Fibroblast of skin of back (primary cell): ENCODE measurements at places on chromosomes 1 and 21.

- peak; percentile 23 for DNase-seq
Observed at GRCh38 chr1:176033881-176034280, 173.2 kb downstream of the COP1 start.

- no peak for DNase-seq
Observed at GRCh38 chr1:25217598-25218232, 14.6 kb downstream of the SYF2 start.

DNA sequence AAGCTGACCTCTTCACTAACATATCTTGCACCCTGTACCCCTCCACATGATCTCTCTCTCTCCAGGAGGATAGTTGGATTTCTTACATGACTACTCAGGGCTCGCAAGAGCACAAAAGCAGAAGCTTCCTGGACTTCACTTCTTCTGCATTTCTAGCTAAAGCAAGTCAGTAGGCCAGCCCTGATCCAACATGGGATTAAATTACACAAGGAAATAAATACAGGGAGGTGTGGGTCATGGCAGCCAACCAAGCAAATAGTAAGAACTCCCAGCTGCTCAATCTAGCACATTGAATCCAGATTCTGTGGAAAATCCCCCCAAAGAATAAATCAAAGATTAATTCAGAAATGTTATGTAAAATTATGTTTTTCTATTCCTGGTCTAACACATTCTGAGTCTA, 33.3 kb downstream of the KLHDC7A start:
- DNase-seq: no peak

GRCh38 chr1:200869753-200870391, 2.9 kb upstream of the GPR25 start:
- no peak for DNase-seq

DNA sequence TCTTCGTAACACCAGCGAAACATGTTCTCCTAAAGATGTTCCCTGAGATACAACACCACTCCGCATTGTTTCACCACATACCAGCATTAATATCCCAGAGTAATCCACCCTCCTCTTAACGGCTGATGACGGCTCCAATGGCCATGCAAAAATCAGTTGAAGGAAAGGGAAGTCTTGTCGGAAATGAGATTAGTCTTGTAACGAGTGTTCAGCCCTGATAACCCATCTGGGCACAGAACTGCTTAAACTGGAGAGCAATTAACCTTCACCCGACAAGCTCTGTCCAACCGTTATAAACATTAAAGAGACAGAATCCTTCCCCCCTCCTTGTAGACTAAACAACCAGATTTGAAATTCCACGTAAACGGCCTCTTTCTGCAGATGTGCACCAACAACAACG, 21.9 kb downstream of the ERG start:
- DNase-seq: no peak

- no peak for DNase-seq
Observed at GRCh38 chr21:34852448-34852847, 183.7 kb downstream of the CLIC6 start.

DNA sequence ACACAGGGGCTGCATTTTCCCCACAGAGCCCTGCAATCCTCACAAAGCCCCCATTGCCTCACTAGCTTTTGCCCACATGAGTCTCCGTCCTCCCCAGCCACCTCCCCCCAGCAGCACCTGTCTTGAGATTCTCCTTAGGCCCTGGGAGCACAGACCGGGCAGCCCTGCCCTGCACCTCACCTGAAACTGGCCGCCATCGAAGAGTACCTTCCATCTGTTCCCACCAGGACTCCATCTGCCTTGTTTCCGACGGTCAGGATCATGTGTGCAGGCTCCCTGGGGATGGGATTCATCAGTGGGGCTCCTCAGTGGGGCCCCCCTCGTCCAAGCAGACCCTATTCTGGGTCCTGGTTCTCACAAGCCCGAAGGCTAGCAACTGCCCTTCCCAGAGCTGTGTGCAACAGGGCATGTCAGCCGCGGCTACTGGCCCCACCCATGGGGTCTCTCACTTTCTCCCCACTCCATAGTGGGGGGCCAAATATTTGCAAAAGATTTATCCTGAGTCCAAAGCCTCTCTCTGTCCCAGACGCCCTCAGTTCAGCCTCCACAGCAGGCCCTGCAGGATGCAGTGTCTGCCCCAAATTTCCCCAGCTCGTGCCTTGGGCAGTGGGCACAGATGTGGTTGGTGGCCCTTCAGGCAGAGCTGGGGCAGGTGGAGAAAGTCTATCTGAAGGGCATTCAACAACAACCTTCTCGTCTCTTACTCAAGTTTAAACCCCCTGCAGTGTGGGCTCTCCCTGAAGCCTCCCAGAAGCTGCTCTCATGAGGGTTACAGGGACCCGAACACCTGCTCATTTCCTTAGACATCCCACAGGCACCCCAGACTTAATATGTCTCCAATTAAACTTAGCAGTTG, 4.8 kb downstream of the PDZK1IP1 start:
- no peak for DNase-seq

- peak; percentile 84 for DNase-seq
Observed at GRCh38 chr21:45317398-45318145, 29.9 kb upstream of the POFUT2 start.

DNA sequence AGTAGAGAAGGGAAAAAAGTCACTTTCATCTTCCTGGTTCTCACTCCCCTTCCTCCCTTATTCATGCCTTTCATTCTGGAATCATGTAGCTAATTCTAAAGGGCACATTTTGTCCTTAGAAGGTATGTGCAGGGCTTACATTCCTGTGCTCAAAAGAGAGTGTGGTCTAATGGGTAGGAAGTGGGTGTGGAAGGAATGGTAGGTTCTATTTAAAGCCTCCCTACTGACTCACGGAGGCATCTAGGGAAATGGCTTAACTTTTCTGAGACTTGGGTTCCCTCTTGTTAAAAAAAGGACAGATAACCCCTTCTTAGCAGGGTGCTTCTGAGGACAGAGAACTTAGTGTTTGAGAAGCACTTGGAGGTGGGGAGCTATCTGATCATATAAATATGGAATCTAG, 249.3 kb upstream of the DUSP10 start:
- DNase-seq: peak; percentile 92

GRCh38 chr1:46044116-46044515, 88.3 kb downstream of the PIK3R3 start:
- no peak for DNase-seq

DNA sequence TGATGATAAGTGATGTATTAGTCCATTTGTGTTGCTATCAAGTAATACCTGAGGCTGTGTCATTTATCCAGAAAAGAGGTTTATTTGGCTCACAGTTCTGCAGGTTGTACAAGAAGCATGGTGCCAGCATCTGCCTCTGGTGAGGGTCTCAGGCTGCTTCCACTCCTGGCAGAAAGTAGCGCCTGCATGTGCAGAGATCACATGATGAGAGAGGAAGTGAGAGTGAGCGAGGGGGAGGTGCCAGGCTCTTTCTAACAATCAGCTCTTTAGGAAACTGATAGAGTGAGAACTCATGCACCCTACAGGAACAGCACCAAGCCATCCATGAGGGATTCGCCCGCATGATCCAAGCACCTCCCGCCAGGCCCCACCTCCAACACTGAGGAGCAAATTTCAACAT, 2.2 kb upstream of the FHAD1 start:
- DNase-seq: no peak

- DNase-seq: no peak
Observed at GRCh38 chr1:64077281-64077940, 126.0 kb upstream of the UBE2U start.

- DNase-seq: no peak
Observed at GRCh38 chr1:29272147-29272907, 36.0 kb downstream of the PTPRU start.

DNA sequence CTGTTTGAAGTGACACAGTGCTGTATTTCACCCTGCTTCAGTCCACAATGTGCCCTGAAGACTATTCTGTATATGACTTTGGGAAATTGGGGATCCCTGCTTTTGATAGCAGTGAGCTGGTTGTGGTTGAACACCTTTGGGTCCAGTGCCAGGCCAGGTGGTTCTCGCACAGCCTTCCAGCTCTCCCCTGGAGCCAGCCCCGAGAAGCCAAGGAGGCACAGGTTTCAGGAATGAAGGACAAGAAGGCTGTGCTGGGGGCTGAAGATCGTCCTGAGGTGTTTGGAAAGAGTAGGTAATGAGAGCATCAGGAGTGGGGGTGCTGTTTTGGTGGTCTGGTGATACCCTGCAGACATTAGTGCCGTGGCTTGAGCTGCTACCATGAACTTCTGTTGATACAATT, 131.4 kb upstream of the COL6A1 start:
- no peak for DNase-seq

DNA sequence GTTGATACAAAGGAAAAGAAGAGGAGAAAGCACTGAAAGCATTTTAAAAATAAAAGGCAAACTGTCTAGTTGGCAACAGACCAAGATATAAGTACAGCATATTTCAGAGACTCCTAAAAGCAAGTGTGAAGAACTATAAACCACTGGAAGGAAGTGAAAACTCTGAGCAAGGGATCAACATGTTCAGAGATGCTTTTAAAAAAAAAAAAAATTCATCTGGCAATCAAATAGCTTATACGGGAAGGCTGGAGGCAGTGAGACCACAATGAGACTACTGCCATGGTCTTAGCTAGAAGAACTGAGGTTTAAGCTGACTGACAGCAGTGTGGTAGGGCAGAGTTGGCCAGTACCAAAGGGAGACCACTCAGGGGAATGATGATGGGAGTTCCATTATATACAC, 124.3 kb downstream of the VAV3 start:
- DNase-seq: no peak

DNA sequence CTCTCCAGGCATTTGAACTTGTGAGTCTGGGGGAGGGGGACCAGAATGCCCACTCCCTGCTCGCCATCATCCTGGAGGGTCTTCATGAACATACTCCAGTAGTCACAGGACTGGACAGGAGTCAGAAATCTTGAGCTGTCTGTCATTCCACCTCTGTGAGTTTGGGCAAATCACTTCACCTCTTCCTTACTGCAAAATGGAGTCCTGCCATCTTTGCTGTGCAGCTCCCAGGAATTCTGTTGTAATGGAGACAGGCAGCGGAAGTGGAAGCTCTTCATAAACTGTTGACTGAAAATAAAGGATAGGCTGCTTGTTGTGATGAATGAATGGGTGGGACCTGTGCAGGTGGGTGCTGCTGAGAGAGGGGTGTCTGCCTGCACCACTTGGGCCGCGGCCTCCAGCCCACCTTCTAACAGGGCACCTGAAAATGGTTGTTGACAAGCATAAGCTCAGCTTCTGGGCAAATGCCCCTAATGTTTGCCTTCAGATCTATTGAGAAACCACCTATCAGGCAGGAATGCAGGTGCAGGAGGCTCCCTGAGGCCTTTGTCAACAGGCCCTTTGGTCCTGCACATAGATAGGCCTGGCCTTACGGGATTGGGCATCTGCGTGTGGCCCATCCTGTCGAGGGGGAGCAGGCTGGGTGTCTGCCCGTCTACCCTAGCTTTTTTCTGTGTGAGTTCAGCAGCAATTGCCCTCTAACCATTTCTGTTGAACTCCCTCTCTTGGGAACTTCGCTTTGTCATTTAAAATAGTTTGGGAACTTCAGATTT, 321.0 kb downstream of the RPS6KC1 start:
- DNase-seq: no peak

DNA sequence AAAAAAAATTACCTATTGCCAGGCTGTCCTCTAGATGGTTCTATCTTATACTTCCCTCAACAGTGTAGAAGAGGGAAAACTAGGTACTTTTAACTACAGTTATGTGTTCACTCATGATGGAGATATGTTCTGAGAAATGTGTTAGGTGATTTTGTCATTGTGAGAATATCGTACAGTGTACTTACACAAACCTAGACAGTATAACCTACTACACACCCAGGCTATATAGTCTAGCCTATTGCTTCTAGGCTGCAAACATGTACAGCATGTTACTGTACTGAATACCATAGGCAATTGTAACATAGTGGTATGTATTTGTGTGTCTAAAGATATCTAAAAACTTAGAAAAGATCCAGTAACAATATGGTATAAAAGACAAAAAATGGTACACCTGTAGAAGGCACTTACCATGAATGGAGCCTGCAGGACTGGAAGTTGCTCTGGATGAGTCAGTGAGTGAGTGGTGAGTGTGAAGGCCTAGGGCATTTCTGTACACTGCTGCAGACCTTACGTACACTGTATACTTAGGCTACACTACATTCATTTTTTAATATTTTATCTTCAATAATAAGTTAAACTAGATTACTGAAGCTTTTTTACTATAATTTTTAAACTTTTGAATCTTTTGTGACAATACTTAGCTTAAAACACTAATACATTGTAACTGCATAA, 13.2 kb downstream of the MGST3 start:
- DNase-seq: no peak

GRCh38 chr1:244709476-244710368, 56.8 kb downstream of the DESI2 start:
- DNase-seq: no peak

DNA sequence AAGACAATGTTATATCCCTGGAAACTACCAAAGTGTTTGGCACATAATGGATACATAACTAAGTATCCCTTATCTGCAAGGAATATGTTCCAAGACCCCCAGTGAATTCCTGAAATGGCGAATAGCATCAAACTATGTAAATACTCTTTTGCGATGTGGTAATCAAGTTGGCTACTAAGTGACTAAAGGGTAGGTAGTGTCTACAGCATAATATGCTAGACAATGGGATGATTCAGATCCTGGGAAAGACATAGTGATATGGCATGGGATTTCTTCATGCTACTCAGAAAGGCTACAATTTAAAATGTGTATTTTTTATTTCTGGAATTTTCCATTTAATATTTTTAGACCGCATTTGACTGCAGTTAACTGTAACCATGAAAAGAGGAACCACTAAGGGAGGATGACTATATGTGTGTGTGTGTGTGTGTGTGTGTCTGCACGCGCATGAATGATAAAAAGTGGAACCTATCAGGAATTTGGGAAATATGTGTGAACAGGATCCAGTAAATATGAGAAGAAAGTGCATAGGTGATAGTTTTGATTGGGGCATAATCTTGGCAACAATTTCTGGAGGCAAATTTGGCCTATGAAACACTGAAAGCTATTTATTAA, 1899.9 kb downstream of the NCAM2 start:
- DNase-seq: no peak

GRCh38 chr21:43721206-43721605, 2.3 kb downstream of the PDXK start:
- DNase-seq: no peak

DNA sequence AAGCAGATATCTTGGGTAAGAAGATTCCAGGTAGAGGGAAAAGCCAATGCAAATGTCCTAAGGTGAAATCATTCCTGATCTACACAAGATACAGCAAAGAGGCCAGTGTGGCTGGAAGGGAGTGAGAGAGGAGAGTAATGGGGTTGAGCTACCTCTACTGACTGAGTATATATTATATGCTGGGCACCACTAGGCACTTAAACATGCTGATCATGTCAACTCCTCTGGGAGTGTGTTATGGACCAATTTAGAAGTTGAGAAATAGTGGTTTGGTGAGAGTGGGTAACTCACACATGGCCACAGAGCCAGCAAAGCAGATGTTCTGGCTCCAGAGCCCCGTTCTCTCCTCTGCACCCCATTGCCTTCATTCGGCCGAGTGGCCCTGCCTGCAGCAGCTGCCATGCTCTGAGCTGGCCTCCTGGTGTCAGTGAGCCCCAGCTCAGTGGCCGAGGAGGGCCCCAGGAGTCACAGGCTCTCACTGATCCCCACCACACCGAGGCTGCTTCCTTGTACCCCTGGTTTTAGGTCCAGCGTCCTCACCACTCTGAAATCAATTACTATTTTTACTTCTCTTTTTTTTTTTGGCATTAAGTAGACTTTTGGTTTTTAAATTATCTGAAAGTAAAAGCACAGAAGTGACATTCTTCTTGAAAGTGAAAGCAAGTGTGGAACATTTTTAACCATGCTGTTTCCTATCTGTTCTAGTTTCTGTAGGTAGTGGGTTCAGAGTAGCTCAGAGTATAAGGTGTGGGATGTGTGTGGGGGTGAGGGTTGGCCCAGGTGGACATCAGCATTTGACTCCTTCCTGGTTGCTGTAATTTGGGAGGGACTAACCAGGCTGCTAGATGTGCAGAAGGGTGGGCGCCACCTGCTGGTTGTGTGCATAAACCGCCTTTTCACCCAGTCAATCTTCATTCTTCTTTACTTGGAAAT, 45.8 kb upstream of the CRNN start:
- DNase-seq: peak; percentile 61
